Activated naive CD4-positive, alpha-beta T cell treated with anti-CD3 and anti-CD28 coated beads for 36 hours (primary cell): ENCODE measurements at places on chromosomes 11 and 22. TPM values are rescaled to one million over a fixed set of nuclear protein-coding genes. Genes with fewer than 3 reads are reported as not detected.

- DNase-seq = no peak
Measured at GRCh38 chr11:117973503-117973860, 12.7 kb upstream of the IL10RA start.

DNA sequence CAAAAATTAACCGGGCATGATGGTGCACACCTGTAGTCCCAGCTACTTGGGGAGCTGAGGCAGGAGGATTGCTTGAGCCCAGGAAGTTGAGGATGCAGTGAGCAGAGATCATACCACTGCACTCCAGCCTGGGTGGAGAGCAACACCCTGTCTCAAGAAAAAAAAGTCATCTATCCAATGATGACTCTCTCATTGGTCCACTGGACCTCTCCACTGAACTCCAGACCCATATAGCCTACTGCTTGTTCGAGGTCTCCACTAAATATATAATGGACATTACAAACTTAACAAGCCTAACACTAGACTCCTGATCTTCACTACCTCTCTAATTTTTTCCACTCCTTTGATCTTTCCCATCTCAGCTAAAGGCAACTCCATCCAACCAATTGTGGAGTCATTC, 33.5 kb upstream of the MTCH2 start:
- no peak for DNase-seq

The TRIM49 gene
- total RNA-seq = not detected

- no peak for DNase-seq
Measured at GRCh38 chr11:31902706-31903105, 91.6 kb upstream of the PAX6 start.

DNA sequence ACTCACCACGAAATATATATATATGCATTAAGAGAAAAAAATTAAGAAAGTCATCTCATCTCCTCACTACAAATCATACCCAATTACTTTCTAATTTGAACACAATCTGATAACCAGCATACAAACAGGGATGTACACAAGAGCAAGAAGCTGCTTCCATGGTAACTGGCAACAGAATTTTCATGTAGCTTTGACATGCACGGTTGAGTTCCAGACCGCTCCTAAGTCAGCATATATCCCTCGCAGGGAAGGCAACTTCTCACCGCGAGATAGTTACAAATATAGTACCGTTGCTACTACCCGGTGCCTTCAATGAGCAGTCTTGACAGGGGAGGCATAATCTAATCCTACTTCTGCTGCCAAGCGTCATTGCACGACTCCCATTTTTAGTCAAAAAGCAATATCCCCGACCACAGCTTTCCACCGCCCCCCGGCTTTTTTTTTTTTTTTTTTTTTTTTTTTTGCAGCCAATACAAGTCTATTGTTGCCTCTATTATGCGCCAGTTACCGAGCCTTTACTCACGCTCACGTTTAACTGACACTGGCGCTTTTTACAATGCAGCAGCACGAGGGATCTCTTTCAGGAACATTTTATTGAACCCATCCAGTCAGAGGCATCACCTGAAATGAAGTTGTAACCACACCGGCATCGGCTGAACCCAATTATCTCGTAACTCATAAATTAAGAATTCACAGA, 2.2 kb downstream of the CADM1 start:
- DNase-seq = peak; percentile 6

DNA sequence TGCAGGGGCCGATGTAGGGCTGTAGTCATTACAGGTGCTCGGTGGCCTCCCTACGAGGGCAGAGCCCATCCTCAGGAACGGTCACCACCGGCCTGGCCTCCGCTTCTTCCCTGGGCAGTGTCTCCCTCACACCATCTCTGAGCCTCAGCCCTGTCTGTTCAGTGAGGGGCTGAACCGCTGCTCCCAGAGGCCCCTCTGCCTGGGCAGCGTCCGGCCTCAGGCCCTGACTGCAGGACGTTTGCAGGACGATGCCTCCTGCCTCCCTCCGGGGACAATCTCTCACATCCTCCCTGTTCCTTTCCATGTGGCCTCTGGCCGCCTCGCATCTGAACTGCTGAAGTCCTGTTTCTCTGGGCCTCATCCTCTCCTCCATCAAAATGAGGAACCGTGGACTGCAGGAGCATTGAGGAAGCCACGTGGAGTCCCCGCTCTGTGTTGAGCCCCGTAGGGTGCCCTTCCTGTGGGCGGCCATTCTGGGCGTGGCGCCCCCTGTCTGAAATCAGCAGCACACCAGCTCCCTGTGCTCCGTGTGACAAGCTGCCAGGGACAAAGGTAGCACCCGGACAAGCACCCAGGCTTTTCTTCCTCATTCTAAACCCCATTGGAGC, 933.5 kb downstream of the BRD1 start:
- no peak for DNase-seq

The DSCAML1 gene
- total RNA-seq = 0.17 TPM

- no peak for DNase-seq
Measured at GRCh38 chr11:71176812-71177211, 75.6 kb downstream of the SHANK2 start.

The RIMBP3B gene
- 0.24 TPM for total RNA-seq

DNA sequence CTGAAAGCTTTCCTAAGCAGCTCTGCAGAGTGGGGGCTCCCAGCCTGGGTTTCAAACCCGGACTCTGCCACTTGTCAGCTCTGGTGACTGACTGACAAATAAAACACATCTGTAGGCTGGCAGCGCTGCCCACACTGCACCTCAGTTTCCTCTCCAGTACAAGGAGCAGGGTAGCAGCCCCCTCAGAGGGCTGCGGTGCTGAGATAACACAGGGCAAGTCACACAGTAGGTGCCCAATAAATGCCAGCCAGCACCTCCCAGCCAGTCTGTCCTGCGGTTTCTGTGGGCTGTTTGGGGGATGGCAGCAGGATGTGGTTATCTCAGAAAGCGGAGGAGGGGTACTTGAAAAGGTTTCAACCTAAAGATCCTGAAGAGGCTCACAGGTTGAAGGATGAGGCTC, 1.5 kb downstream of the SYT12 start:
- DNase-seq = peak; percentile 76

DNA sequence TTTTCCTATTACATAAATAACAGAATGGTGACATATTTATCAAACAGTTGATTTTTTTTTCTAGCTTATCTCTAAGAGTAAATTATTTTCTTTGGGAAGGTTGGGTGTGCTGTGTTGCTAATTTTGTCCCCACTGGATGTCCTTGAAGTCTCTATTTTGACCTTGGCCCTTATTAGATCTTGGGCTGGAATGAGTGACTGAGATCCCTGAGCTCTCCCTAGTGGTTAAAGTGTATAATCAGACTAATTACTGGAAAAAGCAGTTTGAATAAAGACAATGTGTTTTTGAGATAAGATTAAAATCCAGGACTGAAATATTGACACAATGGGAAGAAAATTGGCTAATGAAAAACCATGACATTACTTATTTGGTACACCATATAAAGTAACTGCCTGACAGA, 56.1 kb downstream of the AASDHPPT start:
- DNase-seq = no peak

DNA sequence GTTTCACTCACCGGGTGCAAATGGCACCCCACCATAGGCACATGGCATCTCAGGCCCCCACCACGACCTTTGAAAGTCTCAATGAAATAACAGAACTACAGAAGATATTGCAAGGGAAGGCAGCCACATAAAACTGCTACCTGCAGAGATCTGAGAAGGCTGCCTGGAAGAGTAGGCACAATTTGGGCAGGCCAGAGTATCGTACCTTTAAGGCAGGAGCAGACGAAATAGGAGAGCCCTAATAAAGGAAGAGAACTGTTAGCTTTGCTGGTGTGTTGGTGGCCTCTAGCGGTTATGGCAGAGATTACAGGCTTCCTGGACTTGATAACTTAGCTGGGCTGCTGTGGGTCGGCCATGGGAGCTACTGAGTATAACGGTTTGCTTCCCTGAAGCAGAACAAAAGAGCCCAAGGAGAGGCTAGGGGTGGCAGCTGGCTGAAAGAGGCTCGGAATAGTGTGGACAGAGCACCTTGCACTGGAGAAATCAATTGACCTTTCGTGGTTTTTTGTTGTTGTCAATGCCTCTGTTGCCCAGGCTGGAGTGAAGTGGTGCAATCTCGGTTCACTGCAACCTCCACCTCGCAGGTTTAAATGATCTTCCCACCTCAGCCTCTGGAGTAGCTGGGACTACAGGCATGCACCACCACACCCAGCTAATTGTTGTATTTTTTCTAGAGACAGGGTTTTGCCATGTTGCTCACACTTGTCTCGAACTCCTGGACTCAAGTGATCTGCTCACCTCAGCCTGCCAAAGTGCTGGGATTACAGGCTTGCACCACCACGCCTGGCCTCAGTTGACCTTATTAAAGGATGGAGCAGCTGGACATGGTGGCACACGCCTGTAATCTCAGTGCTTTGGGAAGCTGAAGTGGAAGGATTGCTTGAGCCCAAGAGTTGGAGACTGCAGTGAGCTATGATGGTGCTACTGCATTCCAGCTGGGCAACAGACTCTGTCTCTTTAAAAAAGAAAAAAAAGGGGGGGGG, 4.8 kb downstream of the SDF2L1 start:
- peak; percentile 91 for DNase-seq

The CD3G gene
- total RNA-seq = 103 TPM
